ENCODE measurements at places on chromosomes 4 and X. TPM values are rescaled to one million over a fixed set of nuclear protein-coding genes. Genes with fewer than 3 reads are reported as not detected.

DNA sequence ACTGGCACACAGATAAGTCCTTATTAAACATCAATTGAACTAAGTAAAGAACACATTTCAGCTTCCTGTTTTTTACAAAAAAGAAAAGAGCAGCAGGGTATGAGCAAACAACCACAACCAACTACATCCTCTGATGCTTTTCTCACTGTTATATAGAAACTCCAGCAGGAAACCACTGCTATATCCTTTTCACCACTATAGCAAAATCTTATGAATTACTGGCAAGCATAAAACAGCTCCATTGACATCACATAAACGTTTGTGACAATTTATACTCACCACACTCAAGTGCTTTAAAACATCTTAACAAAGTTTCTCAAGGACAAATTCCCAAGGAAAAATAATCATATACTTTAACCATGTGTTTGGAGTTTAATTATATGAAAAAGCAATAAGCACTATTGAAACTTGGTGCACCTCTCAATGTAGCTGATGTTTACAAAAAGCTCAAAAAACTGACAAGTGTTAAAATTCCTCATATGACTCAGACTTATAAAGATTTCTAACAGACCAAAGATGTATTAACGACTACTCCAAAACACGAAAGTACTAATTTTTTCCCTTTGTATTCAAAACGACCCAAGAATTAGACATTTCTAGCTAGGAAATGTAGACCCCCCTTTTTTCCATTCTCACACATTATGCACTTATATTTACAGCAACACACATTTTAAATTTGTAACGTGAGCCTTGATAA, 12.9 kb downstream of the GPRIN3 start:
- DNase-seq: no peak

GRCh38 chrX:136467303-136467702, 20.4 kb upstream of the BRS3 start:
- DNase-seq: no peak

GRCh38 chr4:125722009-125722408, 407.3 kb downstream of the FAT4 start:
- no peak for DNase-seq

- DNase-seq: no peak
Measured at GRCh38 chr4:113311047-113311446, 261.6 kb downstream of the ANK2 start.

DNA sequence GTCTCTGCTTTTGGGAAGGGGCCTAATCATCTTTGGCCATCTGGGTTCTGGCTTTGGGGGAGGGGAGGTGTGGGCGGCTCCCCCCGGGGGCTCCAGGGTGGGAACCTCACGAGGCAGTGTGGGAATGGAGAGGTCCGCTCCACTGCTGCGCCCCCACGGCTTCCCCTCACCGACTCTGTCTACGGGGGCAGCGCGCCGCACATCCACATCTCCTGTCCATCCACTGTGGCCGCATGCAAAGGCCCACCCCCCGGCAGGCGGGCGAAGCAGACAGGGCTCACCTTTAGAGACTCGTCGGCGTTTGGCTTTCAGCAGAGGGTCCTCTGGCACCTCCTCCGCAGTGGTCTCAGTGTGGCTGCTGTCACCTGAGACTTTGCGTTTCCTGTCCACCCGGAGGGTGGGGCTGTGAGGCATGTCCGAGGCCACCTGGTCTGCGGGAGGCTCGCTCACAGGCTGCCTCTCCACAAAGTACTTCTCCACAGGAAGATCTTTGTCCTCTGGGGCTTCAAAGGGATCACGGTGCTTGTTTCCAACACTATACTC, 33.6 kb downstream of the BCOR start:
- DNase-seq: no peak

DNA sequence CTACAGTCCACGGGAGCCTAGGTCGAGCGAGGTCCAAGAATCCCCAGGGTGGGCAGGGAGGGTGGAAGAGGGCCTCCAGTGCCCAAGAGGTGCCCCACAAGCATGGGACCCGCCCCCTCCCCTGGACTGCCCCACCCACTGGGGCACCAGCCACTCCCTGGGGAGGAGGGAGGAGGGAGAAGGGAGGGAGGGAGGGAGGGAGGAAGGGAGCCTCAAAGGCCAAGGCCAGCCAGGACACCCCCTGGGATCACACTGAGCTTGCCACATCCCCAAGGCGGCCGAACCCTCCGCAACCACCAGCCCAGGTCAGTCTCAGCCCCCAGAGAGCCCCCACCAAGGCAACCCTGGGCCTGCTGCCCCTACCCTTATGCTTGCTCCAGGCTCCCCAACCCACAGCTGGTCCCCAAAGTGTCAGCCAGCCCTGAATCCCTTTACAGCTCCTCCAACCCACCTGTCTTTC, at the start of gene GATA1:
GATA1 (plus strand) TSS at position 250 of the 460 bp plus-strand sequence. CDS start 4,520 bp downstream, outside the sequence.
- no peak for DNase-seq

GRCh38 chr4:84994280-84994679, 27.8 kb upstream of the WDFY3 start:
- no peak for DNase-seq

DNA sequence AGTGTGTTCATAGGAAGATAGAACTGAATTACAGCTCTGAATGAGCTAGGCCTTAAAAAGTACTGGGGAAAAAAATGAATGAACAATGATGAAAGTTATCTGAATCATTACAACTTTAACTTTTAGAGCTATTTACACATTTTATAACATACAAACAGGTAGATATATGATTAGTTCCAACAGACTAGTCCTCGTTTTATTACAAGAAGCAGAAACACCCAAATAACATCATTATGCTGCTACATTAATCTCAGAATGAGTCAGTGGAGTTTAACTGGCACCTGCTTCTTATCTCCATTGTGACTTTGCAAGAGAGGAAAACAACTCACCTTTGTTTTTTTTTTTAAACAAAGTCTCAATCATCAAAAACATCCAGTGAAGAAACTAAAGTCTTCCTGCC, 15.2 kb downstream of the ATP8A1 start:
- no peak for DNase-seq

- DNase-seq: no peak
Measured at GRCh38 chrX:4622486-4623167, 909.2 kb upstream of the PRKX start.

DNA sequence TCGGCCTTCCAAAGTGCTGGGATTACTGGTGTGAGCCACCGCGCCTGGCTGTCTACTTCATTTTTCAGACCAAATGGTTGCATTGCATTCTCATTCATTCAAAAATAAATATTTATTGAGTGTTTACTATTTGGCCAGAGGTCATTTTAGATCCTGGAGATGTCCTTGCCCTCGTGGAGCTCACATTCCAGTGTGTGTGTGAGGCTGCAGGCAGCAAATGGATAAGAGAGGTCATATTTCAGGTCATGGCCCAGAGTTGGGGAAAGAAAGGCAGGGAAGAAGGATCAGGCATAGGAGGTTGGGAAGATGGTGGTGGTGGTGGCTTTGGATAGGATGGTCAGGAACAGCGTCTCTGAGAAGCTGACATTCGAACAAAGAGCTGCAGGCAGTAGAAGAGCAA, 119.1 kb downstream of the CEP135 start:
- DNase-seq: no peak

- DNase-seq: no peak
Measured at GRCh38 chr4:19213388-19213787, 1038.3 kb upstream of the SLIT2 start.

NEIL3 gene
- total RNA-seq: 14.5 TPM

PABPC5 gene
- total RNA-seq: not detected

CT47A1 gene
- total RNA-seq: 11.9 TPM

MAGEA8 gene
- not detected for total RNA-seq

NDUFC1 gene
- 32.5 TPM for total RNA-seq
